ENCODE measurements at places on chromosomes 4 and X. TPM values are rescaled to one million over a fixed set of nuclear protein-coding genes. Genes with fewer than 3 reads are reported as not detected.

The ANOS1 gene
- under 0.01 TPM for total RNA-seq

The RNF128 gene
- total RNA-seq = not detected

The TRPC5OS gene
- 0.10 TPM for total RNA-seq

The MAOA gene
- total RNA-seq = 0.31 TPM

The MAPK10 gene
- total RNA-seq = 0.52 TPM

The DRP2 gene
- total RNA-seq = not detected

The UBQLN2 gene
- total RNA-seq = 20.7 TPM

The CSAG2 gene
- total RNA-seq = not detected

The CC2D2A gene
- total RNA-seq = 0.63 TPM

The ATP8A1 gene
- 157 TPM for total RNA-seq

The OCIAD1 gene
- total RNA-seq = 96.6 TPM

The KIF4A gene
- 0.42 TPM for total RNA-seq

The VCX3A gene
- total RNA-seq = not detected

The CCDC158 gene
- total RNA-seq = not detected

The HS3ST1 gene
- 0.10 TPM for total RNA-seq

The GRIA2 gene
- not detected for total RNA-seq

The SSX2 gene
- total RNA-seq = not detected

The OPRPN gene
- total RNA-seq = 0.52 TPM

The RS1 gene
- total RNA-seq = not detected

The PPM1K gene
- 44.5 TPM for total RNA-seq

The KDR gene
- not detected for total RNA-seq

The ERAS gene
- not detected for total RNA-seq

The PHKA1 gene
- total RNA-seq = 0.21 TPM

The GAGE12H gene
- total RNA-seq = not detected

The CCDC160 gene
- not detected for total RNA-seq

The S100G gene
- not detected for total RNA-seq

The FGF13 gene
- 0.10 TPM for total RNA-seq

The TRAM1L1 gene
- not detected for total RNA-seq

The SLC25A31 gene
- not detected for total RNA-seq

The TMEM47 gene
- total RNA-seq = not detected

The QRFPR gene
- total RNA-seq = not detected

The FGD1 gene
- not detected for total RNA-seq

The TMEM185A gene
- 5.5 TPM for total RNA-seq

The HSFX1 gene
- total RNA-seq = not detected

The FAM9C gene
- not detected for total RNA-seq

The IBSP gene
- 0.21 TPM for total RNA-seq

The TBC1D8B gene
- 0.73 TPM for total RNA-seq

The UGT2A1 gene
- not detected for total RNA-seq

The TGIF2LX gene
- total RNA-seq = not detected

The GAGE1 gene
- total RNA-seq = 0.10 TPM

The FREM3 gene
- total RNA-seq = not detected

The FGFBP2 gene
- 84.5 TPM for total RNA-seq

The RASL11B gene
- total RNA-seq = 0.31 TPM

The CT47C1 gene
- not detected for total RNA-seq

The IL1RAPL2 gene
- not detected for total RNA-seq

The DGKK gene
- 0.31 TPM for total RNA-seq

The GLOD5 gene
- total RNA-seq = not detected

The ADH7 gene
- not detected for total RNA-seq

The TRIM61 gene
- 0.52 TPM for total RNA-seq

The CT83 gene
- total RNA-seq = not detected

The CPE gene
- 0.10 TPM for total RNA-seq

The NAP1L2 gene
- total RNA-seq = 3.7 TPM

The SPIN2A gene
- 0.10 TPM for total RNA-seq
